Right atrium auricular region (tissue), 2 donors: ENCODE measurements at places on chromosomes 1 and 21.

GRCh38 chr1:14803002-14803789, 204.7 kb downstream of the KAZN start:
- DNase-seq, result no peak

DNA sequence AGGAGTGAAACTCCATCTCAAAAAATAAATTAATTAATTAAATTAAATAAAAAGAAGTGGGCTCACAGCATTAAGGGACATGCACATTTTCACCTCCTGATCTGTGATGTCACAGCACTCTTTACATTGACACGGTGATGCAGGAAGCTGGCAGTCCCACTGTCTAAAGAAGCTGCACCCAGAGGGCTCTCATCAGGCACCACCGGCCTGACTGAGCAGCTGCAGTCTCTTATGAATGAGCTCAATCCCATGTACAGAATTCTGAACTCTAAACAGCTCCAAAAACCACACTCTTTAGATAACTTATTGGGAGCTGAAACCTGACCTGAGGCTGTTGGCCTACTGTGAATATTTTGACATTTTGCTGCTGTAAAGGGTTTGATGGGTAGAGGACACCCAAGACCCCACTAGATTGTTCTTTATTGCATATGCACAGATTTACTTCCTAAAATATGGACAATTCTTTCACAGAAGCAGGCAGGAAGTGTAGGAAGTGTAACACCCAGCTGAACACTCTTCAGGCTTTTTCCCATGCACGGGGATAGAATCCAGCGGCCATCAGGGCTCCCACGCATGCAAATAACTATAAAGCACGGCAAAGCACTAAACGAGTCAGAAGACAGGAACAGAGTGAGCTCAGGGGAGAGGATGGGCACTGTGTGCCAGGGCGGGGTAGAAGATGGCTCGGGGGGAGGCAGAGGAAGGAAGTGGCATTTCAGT, 46.2 kb downstream of the L1TD1 start:
- no peak for DNase-seq

DNA sequence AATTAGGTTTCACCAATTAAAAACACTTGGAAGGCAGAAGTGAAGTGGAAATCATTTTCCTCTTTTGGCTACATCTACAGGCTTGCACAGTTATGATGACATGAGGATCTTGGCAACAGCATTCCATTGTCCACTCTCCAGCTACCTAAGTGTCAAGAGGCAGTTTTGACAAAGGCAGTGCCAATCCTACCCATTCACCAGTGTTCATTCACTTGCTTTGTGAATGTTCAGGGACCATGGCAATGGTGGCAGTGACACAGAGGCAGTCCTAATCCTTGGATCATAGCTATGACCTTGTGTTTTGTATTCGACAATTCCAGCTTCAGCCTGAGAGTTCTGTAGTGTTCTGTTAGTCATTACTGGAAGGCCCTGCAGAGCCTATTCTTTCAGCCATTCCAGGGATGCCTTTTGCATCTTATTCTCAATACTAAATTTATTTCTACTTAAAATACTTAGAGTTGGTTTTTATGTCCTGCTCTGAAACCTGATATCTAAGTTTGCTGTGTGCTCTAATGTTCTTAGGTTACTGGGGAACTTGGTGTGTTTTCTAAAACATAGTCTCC, 36.7 kb downstream of the CRB1 start:
- DNase-seq, result no peak

GRCh38 chr21:36759348-36760083, 60.6 kb downstream of the SIM2 start:
- no peak for DNase-seq

GRCh38 chr1:193221651-193222050, 35.2 kb upstream of the B3GALT2 start:
- no peak for DNase-seq

- no peak for DNase-seq
These were observed 592 bp upstream of the ZNF326 start for GRCh38 chr1:89994231-89994804.

DNA sequence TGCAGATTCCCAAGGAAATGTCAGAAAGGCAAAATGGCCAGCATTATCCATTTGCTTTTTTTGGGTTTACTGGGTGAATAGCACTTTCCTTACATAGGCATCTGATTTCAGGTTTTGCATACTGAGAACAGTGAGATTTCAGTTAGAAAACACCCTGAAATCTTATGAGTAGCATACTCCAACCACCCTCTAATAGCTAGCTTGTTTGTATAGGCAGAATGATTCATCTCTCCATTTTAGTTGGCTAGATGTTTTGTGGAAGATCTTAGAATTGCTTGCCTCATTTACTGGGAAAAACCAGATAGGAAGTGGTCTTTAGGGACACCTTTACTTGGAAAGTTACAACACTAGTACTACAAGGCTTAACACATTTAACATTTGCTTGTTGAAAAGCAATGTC, 10.4 kb downstream of the KYAT3 start:
- DNase-seq, result no peak
